ENCODE measurements at places on chromosomes 13 and 19. TPM values are rescaled to one million over a fixed set of nuclear protein-coding genes. Genes with fewer than 3 reads are reported as not detected.

Gene FAM174C
- total RNA-seq = 92.1 TPM

Gene ZNF486
- total RNA-seq = not detected

Gene SPINT2
- 368 TPM for total RNA-seq

Gene OLFM2
- total RNA-seq = 11.2 TPM

Gene THSD1
- total RNA-seq = 7.3 TPM

Gene HIPK4
- total RNA-seq = 0.17 TPM

Gene BST2
- not detected for total RNA-seq

Gene KLHL1
- total RNA-seq = not detected

Gene C19orf81
- 11.5 TPM for total RNA-seq

Gene ZNF211
- 5.3 TPM for total RNA-seq

Gene PRX
- 1.8 TPM for total RNA-seq

Gene MCEMP1
- total RNA-seq = not detected

Gene BRSK1
- 2.9 TPM for total RNA-seq

Gene OBI1
- total RNA-seq = 8.8 TPM

Gene C19orf73
- 2.4 TPM for total RNA-seq

Gene MED16
- 11.6 TPM for total RNA-seq

Gene COL5A3
- 2.6 TPM for total RNA-seq

Gene ZNF77
- 1.8 TPM for total RNA-seq

Gene SHISA7
- not detected for total RNA-seq

Gene GDF15
- 31.3 TPM for total RNA-seq

Gene VAV1
- total RNA-seq = 7.9 TPM

Gene PCDH17
- not detected for total RNA-seq

Gene ZNF383
- 7.7 TPM for total RNA-seq

Gene CADM4
- 7.6 TPM for total RNA-seq

Gene HMG20B
- 61.9 TPM for total RNA-seq

Gene F2RL3
- total RNA-seq = not detected

Gene ADAMTSL5
- total RNA-seq = 3.4 TPM

Gene ZNF534
- total RNA-seq = not detected

Gene SLC7A9
- 0.39 TPM for total RNA-seq

Gene CAB39L
- total RNA-seq = 1.5 TPM

Gene ZNF850
- total RNA-seq = 0.45 TPM

Gene RFPL4AL1
- total RNA-seq = not detected

Gene LIM2
- not detected for total RNA-seq

Gene ZNF606
- total RNA-seq = 2.2 TPM

Gene GSX1
- not detected for total RNA-seq

Gene DAPK3
- total RNA-seq = 42.5 TPM

Gene MAP4K1
- total RNA-seq = 0.85 TPM

Gene IFNL1
- total RNA-seq = not detected

Gene ZNF665
- total RNA-seq = not detected

Gene DMKN
- total RNA-seq = 32.5 TPM

Gene FAM83E
- 0.22 TPM for total RNA-seq

Gene RGL3
- 3.0 TPM for total RNA-seq

Gene MZF1
- total RNA-seq = 17.3 TPM

Gene MUC16
- total RNA-seq = 0.02 TPM

Gene SLC17A7
- 0.71 TPM for total RNA-seq

Gene RDH13
- total RNA-seq = 19.1 TPM

Gene BEST2
- total RNA-seq = 1.8 TPM

Gene MED25
- 68.3 TPM for total RNA-seq

Gene ATP4A
- not detected for total RNA-seq

Gene PDX1
- 0.10 TPM for total RNA-seq

Gene ZNF575
- 1.5 TPM for total RNA-seq

Gene KLK15
- not detected for total RNA-seq

Gene EEF2
- 792 TPM for total RNA-seq

Gene MISP
- total RNA-seq = 86.2 TPM

Gene NLRP11
- total RNA-seq = not detected

All from A549 treated with Mapracorat at 1 μM for 4 hours (cell line).